ENCODE measurements at places on chromosomes 6 and 20.

GRCh38 chr6:27096834-27097511 lies 150.5 kb upstream of the PRSS16 start:
- peak; percentile 57 for DNase-seq

GRCh38 chr20:52534616-52535015 lies 343.0 kb upstream of the ZFP64 start:
- DNase-seq: no peak

- DNase-seq: no peak
Observed at GRCh38 chr6:94956910-94957309, 620.4 kb upstream of the MANEA start.

GRCh38 chr6:139392794-139393193 lies 18.3 kb upstream of the CITED2 start:
- DNase-seq: no peak

DNA sequence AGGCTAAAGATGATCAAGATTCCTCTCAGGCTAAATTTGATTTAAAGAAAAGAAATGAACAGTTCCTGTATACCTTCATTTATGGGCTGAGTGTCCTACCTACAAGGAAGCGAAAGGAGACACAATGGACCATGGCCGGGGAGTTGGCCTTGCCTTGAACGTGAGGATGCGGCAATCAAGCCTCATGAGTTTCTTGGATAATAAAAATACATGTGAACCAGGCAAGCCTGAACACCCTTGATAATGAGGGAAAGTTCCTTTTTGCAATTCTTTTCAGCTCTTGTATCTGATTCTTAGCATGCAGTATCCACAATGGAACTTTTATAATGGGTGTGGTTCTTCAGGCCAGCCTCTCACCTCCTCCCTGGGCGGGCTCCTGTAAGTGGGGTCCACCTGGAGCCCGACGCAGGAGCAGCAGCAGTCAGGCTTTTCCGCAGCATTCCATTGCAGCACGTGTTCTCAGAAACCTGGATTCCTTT lies 83.8 kb downstream of the RNASET2 start:
- no peak for DNase-seq

- DNase-seq: no peak
Observed at GRCh38 chr20:63371291-63371865, 10.2 kb upstream of the CHRNA4 start.

- DNase-seq: no peak
Observed at GRCh38 chr20:35215066-35215956, 11.2 kb upstream of the MMP24 start.

DNA sequence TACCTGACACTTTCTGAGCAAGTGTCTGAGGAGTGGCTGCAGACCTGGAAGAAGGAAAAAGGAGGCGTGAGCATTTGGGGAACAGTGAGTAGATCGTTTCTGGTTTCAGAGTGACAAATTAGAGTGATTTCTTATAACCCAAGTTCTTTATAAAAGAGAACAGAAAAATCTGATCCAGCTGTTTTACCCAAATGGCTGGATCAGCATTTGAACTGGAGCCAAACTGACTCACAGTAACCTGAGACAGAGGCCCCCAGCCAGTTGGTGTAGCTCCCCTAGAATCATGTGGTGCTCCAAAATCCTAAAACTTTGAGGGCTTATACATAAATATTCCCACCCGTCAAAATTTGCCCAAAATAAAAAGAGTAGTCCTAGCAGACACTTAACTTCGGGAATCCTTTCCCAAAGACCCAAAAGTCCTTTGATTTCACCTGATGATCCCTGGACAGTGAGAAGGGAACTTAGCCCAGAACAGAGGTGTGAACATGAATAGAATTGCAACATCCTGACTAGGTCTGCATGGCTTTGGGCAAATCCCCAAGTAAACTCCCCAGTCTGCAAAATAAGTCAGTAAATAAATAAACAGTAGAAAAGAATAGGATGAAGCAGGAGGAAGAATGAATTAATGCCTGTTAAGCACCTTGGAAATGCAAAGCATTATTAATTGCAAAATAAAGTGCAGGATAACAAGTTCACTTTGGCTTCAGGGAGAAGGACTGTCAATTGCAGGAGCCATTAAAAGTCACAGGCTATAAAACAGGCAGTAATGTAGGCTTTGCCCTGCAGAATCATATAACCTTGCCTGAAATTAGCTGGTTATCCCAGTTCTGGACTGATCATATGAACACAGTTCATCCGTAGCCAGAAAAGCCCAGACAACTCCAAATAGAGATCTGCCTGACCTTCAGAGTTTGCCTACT lies 262.0 kb upstream of the JARID2 start:
- DNase-seq: peak; percentile 12

DNA sequence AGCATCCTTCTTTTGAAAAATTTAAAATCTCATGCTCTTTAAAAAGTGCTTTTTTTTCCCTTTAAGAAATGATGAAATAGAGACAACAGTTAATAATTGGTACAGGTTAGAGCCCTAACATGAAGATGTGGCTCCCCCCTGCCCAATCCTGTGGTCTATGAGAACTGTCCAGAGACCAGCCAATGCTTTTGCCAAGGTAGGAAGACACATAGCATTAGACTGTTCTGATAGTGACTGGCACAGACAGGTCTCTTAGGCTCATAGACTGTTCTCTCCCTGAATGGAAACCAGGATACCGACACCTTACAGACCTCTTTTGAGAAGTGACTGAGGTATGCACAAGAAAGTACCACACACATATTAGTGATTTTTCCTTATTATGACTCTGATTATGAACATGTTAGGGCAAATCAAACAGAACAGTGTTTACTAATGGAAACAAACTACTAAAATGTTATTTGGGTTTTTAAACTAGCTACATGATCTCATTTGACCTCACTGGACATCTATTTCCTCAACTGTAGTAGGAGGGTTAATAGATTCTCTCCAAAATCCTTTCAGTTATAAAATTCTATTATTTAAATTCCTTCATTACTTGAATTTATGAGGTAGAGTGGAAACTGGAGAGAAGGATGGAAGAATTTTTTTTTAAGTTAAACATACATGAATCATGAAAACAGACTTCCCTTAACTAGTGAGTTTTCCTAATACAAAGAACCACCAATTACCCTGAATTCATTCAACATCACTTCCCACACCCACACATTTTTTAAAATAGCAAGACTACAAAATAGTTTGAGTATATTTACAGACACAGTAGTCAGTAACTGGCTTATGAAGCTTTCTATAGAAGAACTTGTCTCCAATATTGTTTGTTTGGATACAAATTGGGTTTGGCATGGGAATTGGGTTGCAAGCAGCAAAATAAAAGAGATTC lies 120.4 kb downstream of the OGFRL1 start:
- DNase-seq: no peak

- DNase-seq: no peak
Observed at GRCh38 chr6:136717716-136717990, 74.6 kb downstream of the MAP3K5 start.

DNA sequence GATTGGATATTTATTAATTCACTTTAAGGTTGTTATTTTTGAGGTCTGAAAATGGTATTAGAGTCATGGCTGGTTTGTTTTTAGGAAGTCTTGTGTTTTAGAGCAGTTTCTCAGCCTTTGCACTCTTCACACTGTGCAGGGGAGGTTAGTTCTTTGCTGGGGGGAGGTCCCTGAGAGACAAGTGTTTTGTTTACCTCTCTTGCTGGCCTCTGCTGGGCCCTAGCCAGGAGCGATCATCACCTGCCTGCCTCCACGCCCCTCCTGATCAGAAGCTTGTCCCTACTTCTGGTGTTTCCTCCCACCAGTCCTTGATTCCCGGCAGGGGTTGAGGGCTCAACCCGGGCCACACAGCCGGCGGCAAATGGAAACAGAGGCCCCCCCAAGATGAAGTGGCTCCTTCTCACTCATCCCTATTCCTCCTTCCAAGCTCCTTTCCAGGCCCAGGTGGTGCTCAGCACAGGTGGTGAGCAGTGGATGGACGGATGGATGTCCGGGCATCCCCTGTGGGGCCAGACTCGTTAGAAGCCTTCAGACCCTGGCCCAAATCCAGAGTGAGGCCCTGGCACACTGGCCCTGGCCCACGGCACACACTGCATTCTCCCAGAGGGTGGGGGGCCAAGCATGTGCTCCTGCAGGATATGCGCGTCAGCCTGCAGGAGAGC lies 51.3 kb downstream of the GRM4 start:
- no peak for DNase-seq

DNA sequence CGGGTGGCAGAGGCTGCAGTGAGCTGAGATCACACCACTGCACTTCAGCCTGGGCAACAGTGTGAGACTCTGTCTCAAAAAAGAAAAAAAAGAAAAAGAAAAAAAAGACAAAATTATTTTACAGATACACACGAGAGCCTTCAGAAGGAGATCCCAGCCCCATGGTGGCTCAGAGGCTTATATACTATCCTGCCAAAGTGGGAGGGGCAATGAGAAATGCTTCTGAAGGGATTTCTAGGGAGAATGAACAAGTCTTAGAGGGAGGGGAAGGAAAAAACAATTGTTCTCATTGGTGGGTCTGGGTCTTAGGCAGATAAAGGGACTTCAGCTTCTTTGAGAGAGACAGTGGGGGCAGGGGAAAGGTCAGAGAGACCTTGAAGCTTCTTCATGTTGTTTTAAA lies 76.8 kb downstream of the BANF2 start:
- DNase-seq: no peak

DNA sequence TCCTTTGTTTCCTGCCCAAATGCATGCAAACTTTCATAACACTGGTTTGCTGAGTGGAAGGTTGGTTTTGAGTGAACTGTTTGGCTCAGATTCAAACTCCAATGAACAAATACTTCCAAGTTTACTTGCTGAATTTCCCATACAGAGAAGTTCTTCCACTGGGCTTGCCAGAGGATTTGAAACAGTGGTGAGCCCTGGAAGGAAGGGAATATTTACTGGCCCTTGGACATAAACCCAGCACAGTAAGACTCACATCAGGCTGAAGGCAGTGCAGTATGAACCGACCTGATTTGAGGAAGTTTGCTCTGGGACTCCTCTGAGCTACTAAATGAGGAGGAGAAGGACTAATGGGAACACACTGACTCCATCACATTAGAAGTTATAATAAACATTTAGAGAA lies 3.8 kb downstream of the TRAF3IP2 start:
- DNase-seq: peak; percentile 80

GRCh38 chr6:53975941-53976615 lies 135.2 kb upstream of the MLIP start:
- no peak for DNase-seq

DNA sequence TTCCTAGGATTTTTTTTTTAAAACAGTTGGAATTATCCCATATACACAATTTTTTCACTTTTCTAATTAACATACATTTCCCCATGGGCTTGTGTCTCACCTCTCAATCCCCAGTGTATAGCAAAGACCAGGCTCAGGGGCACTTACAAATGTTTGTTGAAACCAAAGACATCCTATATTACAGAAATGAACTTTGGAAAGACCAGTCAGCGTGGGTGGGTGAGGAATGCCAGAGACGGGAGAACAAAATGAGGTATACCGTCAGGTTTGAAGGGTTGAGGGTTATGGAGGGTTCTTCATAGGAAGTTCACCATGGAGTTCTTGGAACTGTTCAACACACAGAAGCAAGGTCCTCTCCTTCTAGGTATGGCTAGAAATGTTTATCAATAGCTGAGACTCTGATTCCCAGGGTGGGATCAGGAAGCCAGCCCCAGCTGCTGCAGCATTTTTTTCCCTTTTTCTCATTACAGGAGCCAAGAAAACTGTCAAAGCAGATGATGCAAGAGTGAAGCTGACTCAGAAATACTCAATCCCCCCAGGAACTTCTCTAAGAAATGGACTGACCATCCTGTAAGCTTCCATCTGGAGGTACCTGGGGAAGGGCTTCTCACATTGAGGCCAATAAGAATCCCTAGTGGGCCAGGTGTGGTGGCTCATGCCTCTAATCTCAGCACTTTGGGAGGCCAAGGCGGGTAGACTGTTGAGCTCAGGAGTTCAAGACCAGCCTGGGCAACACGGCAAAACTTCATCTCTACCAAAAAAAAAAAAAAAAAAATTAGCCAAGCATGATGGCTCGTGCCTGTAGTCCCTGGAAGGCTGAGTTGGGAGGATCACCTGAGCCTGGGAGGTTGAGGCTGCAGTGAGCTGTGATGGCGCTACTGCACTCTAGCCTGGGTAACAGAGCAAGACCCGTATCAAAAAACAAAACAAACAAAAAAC lies 15.9 kb upstream of the TBC1D20 start:
- DNase-seq: peak; percentile 83

DNA sequence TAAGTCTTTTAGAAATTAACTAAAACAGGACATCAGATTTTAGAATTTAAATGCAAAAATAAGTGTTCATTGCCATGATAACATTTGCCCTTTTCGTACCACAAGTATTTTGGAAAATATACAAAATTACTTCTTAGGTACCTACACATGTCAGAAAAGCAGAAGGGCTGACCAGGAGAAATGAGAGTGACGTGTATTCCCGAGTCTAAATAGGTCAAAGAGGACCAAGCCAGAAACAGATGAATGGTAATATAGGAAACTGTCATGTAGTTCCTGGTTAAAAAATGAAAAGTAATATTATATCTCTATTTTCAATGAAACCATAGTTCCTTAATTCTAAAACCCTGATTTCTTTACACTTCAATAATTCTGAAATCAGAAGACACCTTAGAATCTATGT lies 126.2 kb downstream of the IPCEF1 start:
- DNase-seq: no peak

DNA sequence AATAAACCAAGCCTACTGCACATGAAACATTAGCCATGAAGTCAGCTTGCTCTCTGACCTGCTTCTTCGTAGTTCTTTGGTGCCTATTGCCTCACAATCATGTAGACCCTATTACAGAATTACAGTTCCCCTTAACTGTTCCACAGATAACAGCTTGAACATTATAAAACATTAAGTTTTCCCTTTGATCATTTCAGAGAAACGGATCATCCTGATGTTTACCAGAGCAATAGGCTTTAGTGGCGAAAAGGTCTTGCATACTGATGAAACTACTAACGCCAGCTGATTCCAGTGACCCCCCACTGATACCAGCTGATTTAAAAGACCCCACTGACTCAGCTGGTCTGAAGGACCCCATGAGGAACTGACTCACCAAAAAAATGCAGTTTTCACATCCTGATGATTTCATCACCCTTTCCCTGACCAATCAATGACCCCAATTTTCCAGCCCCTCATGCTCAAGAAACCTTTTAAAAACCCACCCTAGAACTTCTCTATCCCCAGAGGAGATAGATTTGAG lies 39.4 kb upstream of the MLIP start:
- no peak for DNase-seq

GRCh38 chr6:44561832-44562665 lies 174.5 kb downstream of the CDC5L start:
- DNase-seq: no peak

DNA sequence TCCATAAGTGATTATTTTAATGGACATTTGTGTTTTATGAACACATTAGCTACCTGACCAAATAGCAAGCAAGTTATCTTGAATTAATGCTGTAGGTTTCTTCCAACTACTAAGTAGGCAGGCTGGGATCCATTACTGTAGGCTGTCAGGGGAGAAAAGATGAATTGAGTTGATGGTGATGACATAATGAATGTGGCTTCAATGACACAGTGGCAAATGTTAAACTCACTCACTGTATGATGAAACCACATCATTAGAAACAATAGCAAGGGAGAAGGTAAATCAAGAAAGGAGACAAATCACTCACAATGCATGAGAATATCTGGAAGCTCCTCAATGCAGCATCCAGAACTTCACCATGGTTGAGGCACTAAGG lies 529.7 kb upstream of the CITED2 start:
- DNase-seq: no peak

Measured in fibroblast of the conjunctiva (primary cell).